ENCODE measurements at places on chromosomes 6 and 20. TPM values are rescaled to one million over a fixed set of nuclear protein-coding genes. Genes with fewer than 3 reads are reported as not detected.

The MCHR2 gene
- polyA plus RNA-seq: not detected

The CNR1 gene
- 0.10 TPM for polyA plus RNA-seq

The SH3BGRL2 gene
- 30.4 TPM for polyA plus RNA-seq

The FAM120B gene
- 27.2 TPM for polyA plus RNA-seq

The SLC17A1 gene
- polyA plus RNA-seq: 0.14 TPM

The WFDC10B gene
- not detected for polyA plus RNA-seq

The ATF6B gene
- 91.1 TPM for polyA plus RNA-seq

DNA sequence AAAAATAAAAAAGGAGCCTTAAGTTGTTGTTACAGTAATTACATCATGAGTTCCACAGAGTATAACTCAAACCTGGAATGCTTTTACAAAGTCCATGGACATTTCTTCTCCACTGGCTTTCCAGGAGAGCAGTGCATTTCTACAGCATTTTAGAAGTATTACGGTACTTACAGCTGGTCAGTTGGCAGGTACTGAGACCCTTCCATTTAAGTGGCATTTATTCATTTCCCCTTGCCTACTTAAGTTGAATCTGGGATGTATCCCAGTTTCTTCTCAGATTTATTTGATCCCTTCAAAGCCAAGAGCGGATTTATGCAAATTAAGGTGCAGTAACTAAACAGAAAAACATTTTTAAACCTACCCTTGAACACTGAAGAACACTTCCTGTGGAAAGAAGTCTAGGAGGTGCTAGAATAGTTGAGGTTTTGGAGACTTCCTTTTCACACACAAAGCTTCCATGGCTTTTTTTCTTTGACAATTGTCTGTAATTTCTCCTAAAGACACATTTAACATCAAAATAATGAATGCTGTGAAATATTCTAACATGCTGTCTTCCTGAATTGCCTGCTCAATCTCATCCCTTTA, 3.4 kb downstream of the PRDM13 start:
- DNase-seq: no peak

GRCh38 chr20:50688256-50688975, 2.9 kb downstream of the RIPOR3 start:
- no peak for DNase-seq

- DNase-seq: no peak
These were observed 66.5 kb downstream of the MYLK4 start for GRCh38 chr6:2684103-2684749.

DNA sequence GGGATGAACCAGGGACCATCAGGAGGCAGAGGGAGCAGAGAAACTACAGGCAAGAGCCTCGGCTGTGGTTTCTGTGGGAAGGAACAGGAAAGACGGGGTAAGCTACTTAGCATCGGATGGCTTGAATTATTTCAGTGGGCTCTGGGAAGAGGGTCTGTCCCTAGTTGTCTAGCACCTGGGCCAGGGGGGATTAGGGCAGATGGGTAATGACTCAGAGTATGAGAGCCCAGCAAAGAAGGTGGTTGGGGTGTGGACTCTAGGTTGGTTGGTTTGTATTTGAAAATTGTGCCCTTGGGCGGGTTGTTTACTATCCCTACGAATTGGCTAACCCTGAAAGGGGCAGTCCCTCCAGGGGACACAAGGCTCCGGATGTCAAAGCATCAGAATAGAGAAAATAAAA, 148.5 kb upstream of the TAB2 start:
- no peak for DNase-seq

- DNase-seq: no peak
These were observed 180.9 kb downstream of the TAF4 start for GRCh38 chr20:61884571-61885389.

DNA sequence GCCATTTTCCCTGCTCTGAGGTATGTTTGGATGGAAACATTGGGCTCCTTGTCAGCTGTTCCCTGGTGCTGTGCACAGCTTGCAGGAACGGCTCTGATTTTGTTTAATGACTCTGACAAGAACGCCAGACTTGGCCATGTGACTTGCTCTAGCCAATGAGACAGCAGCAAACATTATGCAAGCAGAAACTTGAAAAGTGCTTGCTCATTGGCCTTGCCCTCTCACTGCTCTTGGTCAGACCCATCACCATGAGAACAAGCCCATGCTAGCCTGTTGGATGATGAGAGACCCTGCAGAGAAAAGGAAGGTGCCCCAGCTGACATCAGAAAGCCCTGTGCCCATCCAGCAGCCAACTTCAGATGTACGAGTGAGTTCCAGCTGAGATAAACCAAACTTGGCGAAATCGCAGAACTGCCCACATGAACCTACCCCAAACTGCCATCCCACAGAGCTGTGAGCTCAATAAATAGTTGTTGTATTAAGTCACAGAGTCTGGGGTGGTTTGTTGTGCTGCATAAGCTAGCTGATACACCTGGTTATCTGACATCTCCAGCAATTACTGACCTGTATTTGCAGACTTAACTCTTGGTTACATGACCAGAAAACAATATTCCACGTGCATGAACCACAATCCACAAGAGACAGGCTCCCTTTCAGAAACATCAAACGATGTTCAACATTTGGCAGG, 96.9 kb downstream of the JPH2 start:
- DNase-seq: no peak

DNA sequence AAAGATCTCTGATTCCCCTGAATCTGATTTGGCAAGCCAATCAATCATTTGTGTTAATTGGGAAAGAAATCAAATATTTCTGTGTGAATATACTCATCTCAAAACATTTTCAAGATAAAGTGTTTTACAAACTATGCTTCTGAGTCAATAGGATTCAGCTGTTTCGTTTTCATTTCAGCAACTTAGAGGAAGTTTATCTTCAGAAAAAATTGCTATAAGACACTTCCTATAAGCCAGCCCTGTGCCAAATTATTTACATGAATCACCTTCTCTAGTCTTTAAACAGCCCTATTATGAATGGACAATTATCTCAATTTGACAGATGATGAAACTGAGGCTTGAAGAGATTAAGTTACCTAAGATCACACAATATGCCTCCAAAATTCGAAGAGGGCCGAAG, 10.9 kb downstream of the DEFB129 start:
- no peak for DNase-seq

DNA sequence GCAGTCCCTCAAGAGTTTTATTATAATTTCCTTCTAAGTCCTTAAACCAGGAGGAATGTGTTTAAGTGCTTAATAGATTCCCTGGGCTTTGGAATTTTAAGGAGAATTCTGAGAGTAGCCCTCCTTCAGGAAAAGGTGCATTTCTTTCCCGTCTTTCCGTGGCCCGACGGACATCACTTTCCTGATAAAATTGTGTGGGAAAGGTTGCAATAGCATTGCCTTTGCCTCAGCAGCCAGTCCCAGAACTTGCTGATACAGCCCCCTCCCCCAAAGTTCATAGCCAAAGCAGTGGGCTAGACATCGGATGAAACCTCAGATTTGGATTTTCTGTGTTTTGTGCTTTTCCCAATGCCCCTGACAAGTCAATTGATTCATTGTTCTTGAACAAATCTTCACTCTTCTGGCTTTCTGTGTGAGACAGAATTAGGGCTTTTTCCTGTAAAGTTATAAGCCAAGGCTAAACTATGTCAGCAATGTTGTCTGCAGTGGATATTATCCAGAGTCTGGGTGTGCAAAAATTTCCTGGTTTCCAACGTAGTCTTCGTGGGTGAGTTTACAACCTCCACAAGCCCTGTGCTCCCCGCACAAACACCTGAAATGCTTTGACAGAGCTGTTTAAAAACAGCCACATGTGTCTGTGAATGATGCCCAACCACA, 1.1 kb upstream of the SMOC2 start:
- no peak for DNase-seq

GRCh38 chr20:17871886-17872285, 96.7 kb downstream of the SNX5 start:
- DNase-seq: no peak

DNA sequence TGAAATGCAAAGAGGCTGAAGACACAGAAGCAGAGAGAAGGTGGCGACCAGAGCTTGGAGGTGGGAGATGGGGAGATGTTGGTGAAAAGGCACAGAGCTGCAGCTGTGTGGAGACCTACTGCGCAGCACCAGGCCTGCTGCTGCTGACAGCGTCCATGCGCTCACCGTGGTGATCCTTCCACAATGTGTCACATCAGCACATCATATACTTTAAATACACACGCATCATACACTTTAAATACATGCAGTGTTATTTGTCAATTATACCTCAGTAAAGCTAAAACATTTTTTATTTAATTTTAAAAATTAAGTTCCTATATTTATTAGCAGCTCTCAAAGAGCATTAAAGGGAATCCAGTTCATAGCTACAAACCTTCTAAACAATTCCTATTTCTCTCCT, 200.9 kb downstream of the TTLL2 start:
- no peak for DNase-seq

DNA sequence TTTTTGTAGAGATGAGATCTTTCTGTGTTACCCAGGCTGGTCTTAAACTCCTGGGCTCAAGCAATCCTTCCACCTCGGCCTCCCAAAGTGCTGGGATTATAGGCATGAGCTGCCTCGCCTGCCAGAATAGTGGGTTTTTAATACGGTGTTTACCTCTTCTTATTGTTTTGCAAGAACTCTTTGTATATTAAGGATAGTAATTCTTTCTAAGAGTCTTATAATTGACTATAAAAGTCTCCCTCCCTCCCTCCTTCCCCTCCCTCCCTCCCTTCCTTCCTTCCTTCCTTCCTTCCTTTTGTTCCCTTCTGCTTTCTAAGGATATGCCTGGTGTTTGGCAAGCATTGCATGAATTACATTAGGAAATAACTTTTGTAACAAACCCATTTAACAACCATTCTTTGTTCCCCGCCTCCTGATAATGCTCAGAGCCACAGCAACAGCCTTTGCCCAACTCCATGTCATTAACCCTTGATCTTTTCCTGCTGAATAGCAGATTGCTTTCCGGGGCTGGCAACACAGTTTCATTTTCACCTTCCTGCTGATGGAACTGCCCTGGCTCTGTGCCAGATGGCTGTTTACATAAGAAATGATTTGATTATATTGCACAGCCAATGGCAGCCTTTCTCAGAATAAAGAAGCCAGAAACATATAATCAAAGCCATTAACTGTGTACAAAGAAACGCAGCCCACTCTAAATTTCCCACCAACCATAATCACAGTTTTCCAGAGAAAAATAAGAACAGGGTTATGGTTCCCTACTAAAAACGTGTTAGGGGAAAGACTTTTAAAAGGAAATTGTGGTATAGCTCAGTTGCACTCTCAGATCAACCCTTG, 143.7 kb upstream of the PTPN1 start:
- peak; percentile 96 for DNase-seq

DNA sequence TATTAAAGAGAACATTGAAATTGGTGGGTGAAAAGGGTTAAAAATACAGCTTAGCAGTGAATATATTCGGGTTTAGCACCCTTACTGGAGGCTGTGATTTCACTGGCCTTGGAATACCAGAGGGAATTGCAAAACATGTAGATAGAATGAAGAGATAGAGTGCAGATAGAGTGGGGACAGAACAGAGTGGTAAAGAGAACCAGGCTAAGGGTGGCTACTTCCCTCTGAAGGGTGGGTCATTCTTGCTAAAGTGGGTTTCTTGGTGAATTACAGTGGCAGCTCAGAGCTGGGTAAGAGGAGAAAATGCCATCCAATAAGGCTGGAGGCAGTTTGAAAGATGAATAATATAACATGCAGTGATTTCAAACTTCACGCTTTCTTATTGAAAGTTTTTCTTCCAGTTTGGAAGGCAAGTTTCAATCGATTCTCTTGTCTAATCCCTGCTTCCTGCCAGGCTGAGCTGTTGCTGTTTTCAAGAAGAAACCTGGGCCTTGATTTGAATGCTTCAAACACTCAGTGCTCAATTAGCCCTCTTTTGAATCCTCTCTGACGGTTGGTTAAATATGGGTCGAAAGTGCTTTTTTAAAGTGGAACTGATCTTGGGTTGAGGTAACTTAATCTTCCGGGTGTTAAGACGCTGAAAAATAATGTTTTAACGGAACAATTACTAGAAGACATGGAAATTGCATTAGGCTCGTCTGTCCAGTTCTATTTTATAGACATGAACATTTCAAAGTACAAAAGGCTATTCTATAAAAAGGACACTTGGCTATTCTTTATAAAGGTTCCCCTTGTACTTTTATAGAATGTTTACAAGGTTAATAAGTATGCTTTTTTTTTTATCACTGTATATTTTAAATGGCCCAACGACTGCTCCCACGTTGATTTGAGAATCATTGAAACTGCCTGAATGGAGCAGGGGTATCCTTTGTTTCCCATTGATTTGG, 203.3 kb downstream of the BCAS1 start:
- DNase-seq: no peak

GRCh38 chr6:163814494-163815364, 400.2 kb downstream of the QKI start:
- no peak for DNase-seq

- DNase-seq: peak; percentile 54
These were observed 131.9 kb upstream of the BTN3A2 start for GRCh38 chr6:26232940-26233648.

- no peak for DNase-seq
These were observed 51.0 kb downstream of the JAG1 start for GRCh38 chr20:10622657-10623418.

GRCh38 chr20:37552415-37552814, 24.7 kb upstream of the BLCAP start:
- no peak for DNase-seq

DNA sequence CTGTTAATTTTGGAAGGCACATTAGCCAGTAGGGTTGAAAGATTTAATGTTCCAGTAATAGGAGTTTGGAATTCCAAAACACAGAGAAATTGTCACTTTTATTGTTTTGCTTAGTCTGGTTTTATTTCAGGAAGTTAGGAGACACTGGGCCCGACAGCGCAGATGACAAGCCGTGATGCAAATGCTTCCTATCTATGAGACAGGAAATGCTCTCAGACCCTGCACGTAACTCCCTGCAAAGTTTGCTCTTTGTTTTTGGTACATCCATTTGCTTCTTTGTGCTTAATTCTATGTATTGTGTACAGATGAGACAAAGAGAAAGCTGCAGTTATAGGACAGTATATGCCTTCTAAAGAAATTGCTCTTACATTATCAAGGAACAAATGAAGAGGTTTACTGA, 201.6 kb upstream of the SGK1 start:
- DNase-seq: peak; percentile 28

- no peak for DNase-seq
These were observed 54.4 kb downstream of the PRR18 start for GRCh38 chr6:166253778-166254204.

- DNase-seq: no peak
These were observed 31.4 kb downstream of the HIVEP2 start for GRCh38 chr6:142913511-142914047.
